ENCODE measurements at places on chromosomes 6 and 20.

- no peak for DNase-seq
Observed at GRCh38 chr6:146260886-146261285, 232.0 kb downstream of the GRM1 start.

DNA sequence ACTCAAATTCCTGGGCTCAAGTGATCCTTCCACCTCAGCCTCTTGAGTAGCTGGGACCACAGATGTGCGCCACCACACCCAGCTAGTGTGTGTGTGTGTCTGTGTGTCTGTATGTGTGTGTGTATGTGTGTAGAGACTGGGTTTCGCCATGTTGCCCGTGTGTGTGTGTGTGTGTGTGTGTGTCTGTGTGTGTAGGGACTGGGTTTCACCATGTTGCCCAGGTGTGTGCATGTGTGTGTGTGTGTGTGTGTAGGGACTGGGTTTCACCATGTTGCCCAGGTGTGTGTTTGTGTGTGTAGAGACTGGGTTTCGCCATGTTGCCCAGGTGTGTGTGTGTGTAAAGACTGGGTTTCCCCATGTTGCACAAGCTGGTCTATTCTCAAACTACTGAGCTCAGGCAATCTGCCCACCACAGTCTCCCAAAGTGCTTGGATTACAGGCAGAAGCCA, 28.3 kb downstream of the CDK5RAP1 start:
- DNase-seq = no peak

GRCh38 chr6:157323966-157324300, 614 bp upstream of the TMEM242 start:
- peak; percentile 85 for DNase-seq

DNA sequence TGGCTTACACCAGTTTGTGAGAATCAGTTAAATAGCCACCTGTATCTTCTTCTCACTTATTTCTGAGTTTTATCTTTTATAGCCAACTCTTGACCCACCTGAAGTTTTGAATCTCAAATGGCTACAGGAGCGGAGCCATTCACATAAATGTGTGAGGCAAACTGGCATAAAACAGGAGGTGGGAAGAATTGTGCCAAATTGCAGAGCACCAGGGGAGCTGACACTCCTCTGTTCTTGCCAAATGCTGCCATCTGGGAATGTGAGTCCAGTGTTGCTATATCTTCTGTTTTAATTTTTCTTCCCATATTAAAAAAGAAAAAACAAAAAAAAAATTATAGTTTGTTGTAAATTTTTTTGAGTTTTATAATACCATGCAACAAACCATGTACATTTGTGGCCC, 17.0 kb upstream of the RNF146 start:
- no peak for DNase-seq

DNA sequence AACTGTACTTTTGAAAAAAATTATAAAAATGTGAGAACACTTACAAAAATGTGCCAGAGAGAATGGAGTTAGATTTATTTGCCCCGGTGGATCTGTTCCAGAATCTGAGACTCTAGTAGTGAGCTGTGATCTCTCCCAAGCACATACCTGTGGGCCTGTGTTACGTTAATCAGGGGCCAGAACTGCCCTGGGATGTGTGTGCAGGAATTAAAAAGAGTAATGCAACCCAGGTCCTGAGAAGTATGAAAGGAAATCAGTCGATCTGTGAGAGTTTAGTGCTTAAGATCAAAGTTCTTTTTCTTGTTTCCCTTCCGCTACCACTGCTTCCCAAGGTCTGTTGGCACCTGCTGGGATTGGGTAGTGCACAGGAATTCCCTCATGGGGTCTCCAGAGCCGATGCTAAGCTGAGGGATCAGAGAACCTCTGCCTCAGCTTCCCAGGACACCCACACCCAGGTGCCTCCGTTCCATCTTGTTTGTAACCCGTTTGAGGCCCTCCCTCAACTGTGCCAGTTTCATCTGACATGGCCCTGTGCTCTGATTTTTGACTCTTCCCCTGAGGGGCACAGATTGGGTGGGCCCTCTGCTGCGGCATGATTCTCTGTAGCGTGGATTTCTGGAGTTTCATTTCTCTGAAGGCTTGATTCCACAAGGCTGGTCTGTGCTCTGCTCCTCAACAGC, 87.7 kb downstream of the RREB1 start:
- no peak for DNase-seq

- DNase-seq = no peak
Observed at GRCh38 chr20:11426948-11427347, 490.7 kb upstream of the BTBD3 start.

GRCh38 chr20:41456351-41456750, 89.7 kb upstream of the EMILIN3 start:
- DNase-seq = peak; percentile 6

- no peak for DNase-seq
Observed at GRCh38 chr6:112437058-112437457, 89.9 kb downstream of the RFPL4B start.

- DNase-seq = no peak
Observed at GRCh38 chr6:47358440-47359225, 48.9 kb upstream of the TNFRSF21 start.

DNA sequence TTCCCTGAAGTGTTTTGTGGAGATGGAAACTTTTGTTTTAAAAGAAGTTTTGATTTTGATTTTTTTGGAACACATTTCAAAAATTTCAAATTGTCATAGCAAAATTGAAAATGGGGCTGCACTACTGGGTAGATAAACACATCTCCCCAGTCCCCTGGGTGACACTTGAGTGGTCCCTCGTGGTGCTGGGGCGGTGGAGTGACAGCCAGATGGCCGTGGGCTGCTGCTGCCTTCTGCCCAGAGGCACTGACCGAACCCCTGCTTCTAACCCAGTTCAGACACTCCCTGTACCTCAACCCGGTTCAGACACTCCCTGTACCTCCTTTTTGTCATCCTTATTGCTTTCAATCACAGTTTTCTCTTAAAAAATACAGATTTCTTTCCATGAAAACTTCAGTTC, 69.9 kb upstream of the SYNJ2 start:
- no peak for DNase-seq

DNA sequence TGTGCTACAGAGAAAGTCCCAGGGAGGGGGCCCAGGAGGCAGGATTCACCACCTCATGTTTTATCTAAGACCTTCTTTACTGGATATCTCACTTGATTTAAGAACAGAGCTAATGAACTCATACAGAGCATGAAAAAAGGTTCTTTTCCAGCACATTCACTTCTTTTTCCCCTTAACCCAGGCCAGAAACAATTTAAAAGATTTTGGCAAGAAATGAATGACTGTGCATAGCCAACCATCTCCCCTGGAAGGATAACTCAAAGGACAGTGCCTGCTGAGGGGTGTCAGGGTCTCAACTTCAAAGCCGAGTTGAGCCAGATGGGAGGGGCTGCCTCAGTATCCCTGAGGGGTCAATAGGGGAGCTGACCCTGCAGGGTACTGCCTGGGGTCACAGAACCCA, 253.4 kb downstream of the SOD2 start:
- no peak for DNase-seq

DNA sequence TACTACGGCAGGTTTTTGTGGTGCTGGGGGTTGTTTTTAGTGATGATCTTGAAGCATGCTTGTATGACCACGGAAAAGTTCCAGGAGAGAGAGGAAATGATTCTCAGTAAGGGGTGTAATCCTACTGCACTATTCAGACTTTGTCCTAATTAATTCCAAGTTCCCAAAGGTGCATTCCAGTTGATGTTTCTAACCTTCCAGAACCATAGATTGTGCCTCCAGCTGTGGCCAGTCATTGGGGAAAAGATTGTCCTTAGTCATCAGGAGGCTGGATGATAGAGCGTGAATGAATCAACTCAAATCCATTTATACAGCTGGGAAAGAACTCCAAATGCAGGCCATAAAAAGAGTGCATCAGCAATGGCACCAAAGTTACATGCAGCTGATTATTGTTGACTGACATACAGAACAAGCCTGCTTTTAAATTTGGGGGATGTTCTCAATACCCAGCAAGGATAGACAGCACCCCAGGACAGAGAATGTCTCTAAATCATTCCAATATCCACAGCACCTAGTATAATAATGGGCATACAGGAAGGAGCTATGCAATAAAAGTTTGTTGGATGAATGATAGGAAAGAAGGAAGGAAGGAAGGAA, 27.8 kb upstream of the PKHD1 start:
- DNase-seq = no peak

DNA sequence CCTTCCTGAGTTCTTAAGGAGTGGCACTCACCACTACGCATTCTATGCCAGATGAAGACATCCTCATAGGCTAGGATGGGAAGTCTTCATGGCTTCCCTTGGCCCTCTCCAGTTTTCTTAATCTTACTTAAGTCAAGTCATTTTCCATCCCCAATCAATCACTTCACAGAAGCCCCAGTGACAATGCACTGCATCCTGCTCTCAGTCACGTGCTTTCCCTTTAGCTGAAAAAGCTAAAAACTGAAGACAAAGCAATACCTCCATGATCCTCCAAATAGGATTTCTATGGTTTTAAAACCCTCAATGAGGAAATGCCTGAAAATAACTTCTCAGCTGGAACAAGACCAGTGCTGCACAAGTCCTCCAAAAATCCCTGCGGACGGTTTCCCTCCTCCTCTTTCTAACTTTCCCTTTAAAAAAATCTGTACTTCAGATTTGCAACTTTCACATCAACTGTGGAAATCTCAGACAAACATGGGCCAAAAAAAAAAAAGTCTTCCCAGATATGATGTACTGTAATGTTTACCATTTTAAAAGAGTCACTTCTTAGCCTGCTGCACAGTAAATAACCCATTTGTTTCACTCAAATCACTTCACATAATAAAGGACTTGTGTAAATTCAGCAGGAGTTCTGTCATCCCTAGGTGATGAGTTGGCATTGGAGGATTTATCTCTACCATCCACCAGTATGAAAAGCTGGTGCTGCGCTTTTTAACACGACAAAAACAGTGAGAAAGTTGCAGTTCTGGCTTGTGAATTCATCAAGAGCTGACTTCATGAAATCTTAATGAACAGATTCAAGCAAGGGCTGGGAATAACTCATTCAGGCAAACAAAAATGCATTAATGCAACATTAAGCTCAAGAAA, 590.0 kb upstream of the NOX3 start:
- no peak for DNase-seq

GRCh38 chr20:37007898-37008649, 56.6 kb upstream of the SAMHD1 start:
- DNase-seq = no peak

GRCh38 chr6:5762561-5762968, 244.2 kb downstream of the NRN1 start:
- DNase-seq = no peak

DNA sequence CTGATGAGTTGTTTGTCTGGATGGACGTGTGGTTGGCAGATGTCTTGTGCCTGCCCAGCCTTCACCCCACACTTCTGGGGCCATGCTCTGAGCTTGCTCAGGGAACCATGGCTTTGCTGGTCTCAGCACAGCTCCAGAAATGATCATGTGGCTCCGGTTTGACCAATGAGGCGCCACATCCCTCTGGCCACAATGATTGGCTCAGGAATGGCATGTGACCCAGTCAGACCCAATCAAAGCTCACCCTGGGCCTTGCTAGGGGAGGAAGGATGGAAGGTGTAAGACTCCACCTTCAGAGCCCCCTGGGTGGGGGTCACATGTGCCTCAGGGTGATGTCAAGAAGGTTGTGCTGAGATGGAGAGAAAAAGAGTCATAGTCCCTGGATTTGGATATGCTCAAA, 281.6 kb upstream of the SULF2 start:
- no peak for DNase-seq

GRCh38 chr20:62707921-62708521, 615 bp upstream of the NTSR1 start:
- DNase-seq = peak; percentile 41

GRCh38 chr6:16141514-16141913, 12.6 kb downstream of the MYLIP start:
- DNase-seq = no peak

DNA sequence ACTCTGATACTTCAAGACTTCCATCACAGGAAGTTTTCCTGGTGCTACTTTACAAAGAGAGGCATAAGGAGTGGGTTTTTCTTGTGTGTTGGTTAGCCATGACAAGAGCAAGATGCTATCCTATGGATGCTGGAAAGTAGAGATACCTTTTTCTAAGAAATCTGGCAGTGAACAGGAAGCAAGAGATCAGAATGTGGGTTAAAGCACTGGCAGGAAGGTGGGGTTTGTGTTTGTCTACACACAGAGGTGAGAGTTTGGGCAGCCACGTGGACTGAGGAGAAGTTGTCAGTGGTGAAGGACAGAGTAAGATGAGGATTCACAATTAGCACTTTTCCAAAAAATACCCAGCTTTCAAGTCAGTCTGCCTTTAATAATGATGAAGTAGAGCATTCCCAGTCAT, 17.9 kb downstream of the SLC2A12 start:
- DNase-seq = no peak

- DNase-seq = peak; percentile 77
Observed at GRCh38 chr20:2800521-2801285, at the start of gene CPXM1. Gene CPXM1, minus strand, starts transcription at chr20:2800627. Its CDS starts 55 bp downstream, at chr20:2800572.

DNA sequence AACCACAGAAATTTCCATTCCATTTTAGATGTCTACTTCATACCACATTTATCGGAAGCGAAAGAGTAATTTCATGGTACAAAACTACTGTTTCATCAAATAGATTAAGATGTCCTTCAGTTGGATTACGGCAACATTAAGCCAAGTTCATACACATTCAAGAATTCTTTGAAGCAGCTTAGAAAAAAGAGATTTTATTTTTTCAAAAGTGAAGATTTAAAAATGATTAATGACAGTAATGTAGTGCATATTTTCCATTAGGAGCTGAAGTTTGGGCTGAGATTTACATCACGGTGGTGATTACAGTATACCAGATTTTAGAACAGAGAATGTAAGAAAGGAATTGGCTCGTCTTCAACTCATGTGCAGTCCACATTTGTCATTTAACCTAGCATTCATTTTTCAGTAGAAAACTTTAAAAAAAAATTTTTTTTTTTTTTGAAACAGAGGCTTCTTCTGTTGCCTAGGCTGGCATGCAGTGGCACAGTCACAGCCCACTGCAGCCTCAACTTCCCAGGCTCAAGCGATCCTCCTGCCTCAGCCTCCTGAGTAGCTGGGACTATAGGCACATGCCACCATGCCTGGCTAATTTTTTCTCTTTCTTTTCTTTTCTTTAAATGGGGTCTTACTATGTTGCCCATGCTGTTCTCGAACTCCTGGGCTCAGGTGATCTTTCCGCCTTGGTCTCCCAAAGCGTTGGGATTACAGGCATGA, 1.9 kb downstream of the SYNJ2 start:
- DNase-seq = no peak

Measured in left lung (tissue), 14 donors.